ENCODE measurements at places on chromosomes 2 and 18.

GRCh38 chr2:237644381-237644703, 17.0 kb downstream of the LRRFIP1 start:
- no peak for DNase-seq

DNA sequence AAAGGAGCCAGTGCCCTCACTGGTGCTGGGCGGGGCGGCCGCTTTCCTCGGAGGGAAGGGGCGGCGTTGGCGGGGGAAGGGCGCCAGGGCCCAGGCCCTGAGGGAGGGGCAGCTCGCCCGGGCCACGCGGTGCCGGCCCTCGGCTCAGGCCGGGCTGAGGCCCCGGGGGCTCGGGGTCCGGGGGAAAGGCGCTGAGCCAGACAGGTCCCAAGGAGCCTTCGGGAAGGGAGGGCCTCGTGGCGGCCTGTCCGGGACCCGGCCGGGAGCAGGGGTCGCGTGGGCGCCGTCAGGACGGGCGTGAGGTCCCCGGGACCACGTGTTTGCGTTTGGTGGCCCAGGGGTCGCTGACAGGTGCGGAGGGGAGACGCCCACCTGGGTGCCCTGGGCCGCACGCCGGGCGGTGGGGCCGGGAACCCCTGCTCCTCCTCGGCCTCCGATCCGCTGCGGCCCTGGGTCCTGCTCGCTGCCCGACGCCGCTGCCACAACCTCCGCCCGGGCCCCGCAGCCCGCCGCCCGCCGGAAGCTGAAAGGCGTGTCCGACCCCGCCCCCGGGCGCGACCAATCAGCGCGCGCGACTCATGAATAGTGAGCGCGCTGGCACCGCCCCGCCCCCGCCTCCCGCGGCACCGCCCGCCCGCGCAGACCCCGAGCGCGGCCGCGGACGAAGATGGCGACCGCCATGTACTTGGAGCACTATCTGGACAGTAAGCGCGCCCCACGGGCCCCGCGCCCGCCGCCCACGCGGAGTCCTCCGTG, at the start of gene ING5:
ING5 (plus strand) TSS at position 641 of the 756 bp plus-strand sequence; CDS start at position 668, 27 bp downstream.
- DNase-seq: peak; percentile 97

DNA sequence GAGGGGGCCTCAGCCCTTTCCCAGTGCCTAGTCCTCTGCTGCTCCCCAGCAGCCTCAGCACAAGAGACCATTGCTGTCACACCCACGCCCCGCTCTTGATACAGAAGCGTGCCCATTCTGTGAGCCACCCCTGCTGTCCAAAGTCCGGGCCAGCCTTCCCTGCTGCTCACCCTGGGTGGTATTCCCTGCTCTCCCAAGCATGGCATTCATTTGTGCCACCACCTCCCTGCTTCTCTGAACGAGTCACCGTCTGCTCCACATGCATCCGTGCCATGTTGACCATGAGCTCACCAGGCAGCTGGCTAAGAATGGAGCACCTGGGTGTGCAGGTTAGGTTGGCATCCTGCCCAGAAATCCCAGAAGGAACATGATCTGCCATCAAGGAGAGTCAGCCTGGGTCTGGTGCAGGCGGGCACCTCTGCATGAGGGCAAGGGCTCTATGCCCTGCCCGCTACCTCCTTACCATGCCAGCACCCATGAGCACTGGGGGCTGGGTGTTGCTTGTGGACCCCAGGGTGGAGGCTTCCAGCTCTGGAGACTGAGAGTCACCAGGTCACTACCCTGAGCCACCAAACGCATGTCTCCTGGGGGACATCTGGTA, 63.0 kb downstream of the TWIST2 start:
- no peak for DNase-seq

DNA sequence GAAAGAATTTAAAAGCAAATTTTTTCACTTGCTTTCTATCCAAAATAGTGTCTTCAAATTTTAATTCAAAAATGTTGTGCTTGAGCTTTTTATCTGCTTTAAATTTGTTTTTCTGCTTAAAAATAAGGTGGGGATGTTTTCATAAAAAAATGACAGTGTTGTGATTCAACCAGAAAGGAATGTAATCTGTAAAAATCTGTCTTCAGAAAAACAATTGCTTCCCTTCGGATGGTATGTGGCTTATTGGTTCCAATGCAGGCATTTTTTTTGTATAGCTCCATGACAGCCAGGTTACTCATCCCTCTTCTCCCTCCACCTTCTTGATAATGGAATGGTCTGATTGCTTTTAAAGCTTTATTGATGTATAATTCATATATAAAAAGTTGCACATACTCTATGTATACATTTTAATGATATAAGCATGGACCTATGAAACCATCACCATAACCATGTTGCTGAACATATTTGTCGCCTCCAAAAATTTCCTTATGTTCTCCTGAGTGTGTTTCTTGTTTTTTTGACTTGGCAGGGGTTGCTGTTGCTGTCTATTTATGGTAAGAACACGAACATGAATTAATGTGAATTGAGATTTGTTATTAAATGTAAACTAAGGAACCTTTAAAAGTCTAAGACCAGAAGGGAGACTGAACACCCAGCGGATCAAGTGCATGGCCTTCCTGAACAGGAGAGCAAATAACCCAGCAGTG, 363.7 kb upstream of the SPHKAP start:
- DNase-seq: no peak

GRCh38 chr2:64403426-64403825, 50.5 kb upstream of the LGALSL start:
- no peak for DNase-seq

GRCh38 chr2:197873293-197873701, 68.9 kb downstream of the PLCL1 start:
- DNase-seq: no peak

DNA sequence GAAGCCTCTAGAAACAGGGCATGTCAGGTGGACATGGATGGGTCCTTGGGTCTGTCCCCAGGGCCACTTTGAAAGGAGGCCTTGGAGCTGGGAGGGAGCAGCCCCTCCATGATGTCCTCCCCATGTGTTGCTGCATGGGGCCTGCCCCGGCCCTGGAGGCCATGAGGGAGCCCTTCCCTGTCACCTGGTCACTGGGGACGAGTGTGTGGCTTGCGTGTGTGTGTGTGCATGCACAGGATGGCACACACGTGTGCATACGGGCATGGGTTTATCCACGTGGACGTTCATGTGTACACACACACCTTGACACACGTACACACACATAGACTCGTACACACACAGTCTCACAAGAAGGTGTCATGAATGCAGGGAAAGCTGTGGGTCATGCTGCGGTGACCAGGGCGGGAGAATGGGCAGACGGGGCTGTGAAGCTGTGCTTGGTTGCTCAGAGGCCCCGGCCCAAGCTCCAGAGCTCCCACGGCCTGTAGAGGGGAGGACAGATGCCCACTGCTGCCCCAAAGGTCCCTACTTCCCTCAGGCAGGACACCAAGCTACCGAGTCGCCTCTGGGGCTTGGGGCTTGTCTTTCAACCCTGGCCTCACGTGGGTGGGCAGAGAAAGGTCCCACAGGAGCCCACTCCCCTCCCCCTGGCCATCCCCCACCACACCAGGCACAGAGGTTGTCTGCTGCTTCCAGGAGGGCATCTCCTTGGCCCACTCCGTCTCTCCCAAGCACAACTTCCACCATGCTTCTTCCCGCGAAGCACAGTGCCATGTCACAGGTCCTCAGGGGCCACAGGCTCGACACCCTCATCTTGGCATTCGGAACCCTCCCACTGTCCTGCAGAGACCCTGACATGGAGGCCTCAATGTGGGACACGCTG, 42.3 kb upstream of the GPC1 start:
- DNase-seq: no peak

DNA sequence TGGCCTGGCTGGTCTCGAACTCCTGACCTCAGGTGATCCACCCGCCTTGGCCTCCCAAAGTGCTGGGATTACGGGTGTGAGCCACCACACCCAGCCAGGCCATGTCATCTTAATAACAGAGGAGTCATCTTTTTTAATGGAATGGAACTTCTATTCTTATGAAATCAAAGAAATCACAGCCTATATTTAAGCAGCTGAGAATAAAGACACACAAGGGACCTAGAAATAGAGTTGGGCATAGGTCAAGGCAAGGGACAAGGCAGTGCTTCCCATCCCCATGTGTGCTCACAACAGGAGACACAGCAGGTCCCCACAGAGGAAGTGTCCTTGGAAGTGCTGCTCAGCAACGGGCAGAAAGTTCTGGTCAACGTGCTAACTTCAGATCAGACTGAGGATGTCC, 3.2 kb downstream of the SNX17 start:
- DNase-seq: no peak

DNA sequence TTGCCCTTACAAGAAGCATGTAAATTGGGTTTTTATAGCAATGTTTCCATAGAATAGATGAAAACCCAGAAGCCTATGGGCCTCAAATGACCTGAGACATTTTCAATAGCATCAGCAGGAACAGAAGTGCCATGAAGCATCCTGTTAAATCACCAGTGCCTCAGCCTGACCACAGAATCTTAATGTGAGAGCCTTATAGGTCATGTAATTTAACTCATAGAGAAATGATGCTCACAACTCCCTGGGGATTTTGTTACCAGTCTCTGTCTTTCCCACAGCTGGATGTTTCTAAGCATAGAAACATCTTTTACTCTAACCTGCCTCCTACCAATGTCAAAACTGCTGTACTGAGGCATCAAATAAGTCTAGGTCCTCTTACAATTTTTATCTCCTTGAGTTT, 295.8 kb upstream of the ACVR2A start:
- DNase-seq: no peak

- no peak for DNase-seq
These were observed 65.0 kb downstream of the RPL37A start for GRCh38 chr2:216563646-216564045.

- no peak for DNase-seq
These were observed 240.7 kb downstream of the TGIF1 start for GRCh38 chr18:3690764-3691066.

DNA sequence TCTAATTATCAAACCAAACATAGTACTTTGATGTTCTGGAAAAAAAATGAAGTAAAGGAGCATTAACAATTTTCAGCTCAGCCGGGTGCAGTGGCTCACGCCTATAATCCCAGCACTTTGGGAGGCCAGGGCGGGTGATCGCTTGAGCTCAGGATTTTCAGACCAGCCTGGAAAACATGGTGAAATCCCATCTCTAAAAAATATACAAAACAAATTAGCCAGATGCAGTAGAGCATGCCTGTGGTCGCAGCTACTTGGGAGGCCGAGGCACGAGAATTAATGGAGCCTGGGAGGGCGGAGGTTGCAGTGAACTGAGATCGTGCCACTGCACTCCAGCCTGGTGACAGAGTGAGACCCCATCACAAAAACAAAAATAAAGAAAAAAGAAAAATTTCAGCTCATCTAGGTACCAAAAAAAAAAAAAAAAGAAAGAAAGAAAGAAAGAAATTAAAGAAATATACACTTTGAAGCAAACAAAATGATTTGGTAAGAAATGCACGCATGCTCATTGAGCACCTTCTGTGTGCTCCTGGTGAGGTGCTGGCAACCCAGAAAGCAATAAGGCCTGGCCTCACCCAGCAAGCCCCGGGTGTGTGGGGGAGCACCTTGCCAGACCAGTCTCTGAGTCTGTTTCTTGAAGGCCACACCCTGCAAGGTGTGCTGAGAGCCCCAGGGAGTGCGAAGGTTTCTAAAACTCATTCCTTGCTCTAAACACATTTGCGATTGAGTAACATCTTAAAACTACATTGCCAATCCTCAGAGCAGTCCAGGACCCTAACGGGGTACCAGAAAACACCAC, 133.5 kb downstream of the TFCP2L1 start:
- DNase-seq: no peak

- DNase-seq: no peak
These were observed 27.0 kb downstream of the NRP2 start for GRCh38 chr2:205709319-205709718.

DNA sequence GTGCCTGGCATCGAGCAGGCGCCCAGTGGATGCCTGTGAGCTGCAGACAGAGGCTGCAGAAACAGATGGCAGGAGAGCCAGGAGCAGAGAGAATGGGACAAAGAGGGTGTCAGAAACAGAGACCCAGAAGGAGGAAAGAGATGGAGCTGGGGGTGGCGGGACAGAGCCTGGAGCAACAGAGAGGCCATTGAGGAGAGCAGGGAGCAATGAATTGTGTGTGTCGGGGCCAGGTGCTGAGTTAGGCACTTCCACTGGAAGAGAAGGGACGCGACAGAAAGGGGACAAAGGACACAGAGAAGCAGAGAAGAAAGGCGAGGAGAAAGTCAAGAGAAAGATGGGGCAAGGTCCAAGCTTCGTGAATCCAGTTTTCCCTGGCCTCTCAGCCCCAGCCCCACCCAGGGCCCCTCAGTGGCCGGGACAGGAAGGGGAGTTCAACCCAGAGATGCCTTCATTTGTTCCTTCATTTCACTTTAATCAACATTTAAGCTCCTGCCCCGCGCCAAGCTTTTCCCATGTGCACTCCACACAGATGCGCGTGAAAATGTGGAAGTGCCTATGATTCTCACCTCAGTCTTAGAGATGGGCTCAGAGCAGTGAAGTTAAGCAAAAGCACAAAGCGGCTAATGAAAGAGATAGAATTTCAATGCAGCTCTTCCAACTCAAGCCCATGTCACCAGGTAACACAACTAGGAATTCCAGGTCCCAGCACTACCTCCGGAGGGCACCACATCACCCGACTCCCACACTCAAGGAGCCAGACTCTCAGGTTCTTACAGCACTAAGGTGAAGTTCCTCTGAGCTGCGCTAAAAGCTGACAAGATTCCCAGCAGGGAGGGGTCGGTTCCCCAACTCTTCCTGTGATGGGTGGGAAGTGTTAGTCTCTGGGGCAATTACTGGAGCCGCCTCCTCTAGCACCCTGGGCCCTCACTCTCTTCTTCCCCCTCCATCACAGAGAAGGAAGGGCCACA, 55.1 kb downstream of the TNS1 start:
- DNase-seq: no peak

GRCh38 chr18:35106845-35107148, 65.6 kb downstream of the MAPRE2 start:
- DNase-seq: no peak

DNA sequence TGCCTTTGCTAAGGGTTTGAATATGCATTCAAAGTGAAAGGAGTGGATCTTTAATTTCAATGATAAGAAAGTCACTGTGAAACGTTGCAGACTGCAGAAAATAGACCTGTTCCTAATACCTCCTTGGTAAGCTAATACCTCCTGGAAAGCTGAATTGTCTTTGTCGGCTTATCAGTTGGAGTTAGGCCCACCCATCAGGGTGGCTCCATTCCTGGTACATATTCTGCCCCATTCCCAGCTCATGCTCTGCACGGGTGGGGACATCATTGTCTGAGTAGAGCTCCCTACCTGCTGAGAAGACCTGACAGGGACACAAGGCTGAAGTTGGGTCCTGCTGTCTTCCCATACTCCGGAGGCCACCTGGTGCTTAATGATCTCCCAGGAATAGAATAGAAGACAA, 203.3 kb downstream of the EN1 start:
- no peak for DNase-seq

GRCh38 chr2:206563374-206563773, 78.9 kb upstream of the FAM237A start:
- DNase-seq: no peak

DNA sequence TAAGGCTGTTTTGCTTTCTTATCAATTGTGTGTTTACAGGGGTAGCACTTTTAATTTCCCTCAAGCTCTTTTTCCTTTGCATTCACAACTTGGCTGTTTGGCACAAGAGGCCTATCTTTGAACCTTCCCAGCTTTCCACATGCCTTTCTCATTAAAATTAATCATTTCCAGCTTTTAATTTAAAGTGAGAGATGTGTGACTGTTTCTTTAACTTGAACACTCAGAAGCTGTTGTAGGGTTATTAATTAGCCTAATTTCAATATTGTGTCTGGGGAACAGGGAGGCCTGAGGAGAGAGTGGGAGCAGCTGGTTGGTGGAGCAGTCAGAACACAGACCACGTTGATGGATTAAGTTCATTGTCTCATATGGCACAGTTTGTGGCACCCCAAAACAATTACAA, 4.7 kb downstream of the ASB1 start:
- no peak for DNase-seq

GRCh38 chr2:25276569-25277465, 64.9 kb downstream of the DNMT3A start:
- DNase-seq: peak; percentile 76

- DNase-seq: no peak
These were observed 261.6 kb downstream of the ASXL3 start for GRCh38 chr18:33839452-33840211.

Measured in activated naive CD4-positive, alpha-beta T cell treated with Interleukin-2 at 50 U/mL for 16 hours (primary cell).